ENCODE measurements at places on chromosomes 3 and 15.

GRCh38 chr3:35864871-35865270 is 225.5 kb downstream of the ARPP21 start:
- DNase-seq, result no peak

DNA sequence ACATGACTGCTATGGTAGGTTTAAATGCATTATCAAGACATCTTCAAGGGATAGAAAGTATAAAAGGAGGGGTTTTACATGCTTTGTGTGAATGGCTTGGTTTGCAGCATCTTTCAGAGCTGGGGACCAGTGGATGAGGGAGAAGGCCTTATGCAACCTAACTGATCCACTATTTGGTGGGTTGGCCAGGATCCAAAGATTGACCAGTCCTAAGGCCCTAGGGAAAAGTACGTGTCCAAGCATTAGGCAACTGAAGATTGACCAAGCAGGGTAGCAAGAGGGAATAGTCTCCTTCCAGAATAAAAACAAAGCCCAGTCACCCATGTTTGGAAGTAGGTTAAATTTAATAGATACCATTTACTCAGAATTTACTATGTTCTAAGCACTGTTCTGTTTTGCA is 509.3 kb downstream of the EPHB1 start:
- no peak for DNase-seq

DNA sequence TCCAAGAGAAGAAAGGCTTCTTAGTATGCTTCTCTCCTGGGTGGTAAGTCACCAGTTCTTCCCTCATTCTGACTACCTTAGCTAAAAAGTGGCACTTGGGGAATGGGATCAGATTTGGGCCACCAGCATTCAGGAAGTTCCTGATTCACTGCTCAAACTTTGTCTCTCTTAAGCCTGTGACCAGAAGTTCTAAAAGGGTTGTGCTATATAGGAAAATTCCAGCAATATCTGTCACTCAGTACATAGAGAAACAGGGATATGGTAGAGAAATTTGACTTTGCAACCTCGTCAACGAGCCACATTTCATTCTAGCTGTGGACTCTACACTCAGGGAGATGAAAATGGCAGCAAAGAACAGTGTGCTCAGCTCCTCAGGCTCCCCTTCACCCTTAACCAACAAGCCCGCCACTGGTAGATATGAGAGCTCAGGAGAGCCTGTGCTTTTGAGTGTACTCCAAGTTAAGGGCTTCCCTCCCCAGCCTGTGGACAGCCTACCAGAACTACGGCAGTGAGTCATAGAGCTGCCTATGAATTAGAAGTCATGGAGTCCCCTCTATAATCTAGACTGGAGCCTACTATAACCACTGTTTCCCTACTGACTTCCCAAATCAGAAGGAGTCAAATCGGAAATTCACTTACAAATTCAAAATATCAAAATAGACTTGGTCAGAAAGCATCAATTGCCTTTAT is 52.6 kb upstream of the MYO5C start:
- no peak for DNase-seq

GRCh38 chr3:114095796-114096195 is 39.3 kb downstream of the QTRT2 start:
- DNase-seq, result no peak

DNA sequence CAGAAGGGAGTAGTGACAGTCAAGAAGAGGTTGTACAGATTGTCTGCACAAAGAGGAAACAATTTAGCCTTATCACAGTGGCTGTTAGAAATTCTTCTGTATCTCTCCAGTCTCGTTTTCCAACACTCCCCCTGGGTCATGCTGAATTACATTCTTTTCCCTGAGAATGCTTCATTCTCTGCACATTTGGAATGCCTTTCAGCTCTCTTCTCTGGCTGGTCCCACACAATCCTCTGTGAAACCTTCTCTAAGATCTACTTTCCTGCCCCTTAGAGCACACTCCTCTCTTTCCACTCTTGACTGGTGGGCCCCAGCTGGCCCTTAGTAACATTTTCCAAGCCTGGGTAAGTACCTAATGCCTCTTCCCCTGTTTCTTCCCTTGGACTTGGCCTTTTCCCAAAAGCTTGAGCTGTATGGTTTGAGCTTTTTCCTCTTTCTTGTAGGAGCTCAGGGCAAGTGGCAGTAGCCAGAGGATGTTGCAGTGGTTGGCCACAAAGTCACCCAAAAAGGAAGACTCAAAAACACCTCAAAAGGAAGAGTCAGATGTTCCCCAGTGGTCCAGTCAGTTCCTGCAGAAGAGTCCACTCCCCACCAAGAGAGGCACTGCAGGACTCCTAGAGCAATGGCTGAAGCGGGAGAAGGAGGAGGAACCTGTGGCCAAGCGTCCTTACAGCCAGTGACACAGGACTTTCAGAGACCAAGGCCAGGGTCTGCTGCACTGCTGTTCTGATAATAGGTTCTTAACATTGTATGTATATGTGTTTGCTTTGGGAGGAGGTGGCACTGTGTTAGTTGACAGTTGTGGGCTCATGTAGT is 25.7 kb downstream of the HMCES start:
- no peak for DNase-seq

DNA sequence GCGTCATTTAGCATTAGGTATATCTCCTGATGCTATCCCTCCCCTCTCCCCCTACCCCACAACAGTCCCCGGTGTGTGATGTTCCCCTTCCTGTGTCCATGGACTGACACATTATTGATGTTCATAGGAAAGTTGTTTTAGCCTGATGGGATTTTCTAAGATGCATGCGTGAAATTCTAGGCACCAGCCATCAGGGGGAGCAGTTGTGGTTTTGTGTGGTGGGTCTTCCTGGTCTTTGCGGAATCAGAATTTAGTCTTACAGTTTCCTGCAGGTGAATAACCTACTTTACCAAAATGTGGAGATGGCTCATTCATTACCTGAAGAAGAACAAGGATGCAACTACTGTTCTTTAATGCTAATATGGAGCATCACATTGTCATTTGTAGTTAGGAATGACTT is 455.0 kb upstream of the THBS1 start:
- no peak for DNase-seq

Data from mesothelial cell of epicardium (in vitro differentiated cells).